ENCODE measurements at places on chromosomes 6 and 20.

GRCh38 chr6:12170351-12171092 lies 119.6 kb upstream of the EDN1 start:
- no peak for DNase-seq

DNA sequence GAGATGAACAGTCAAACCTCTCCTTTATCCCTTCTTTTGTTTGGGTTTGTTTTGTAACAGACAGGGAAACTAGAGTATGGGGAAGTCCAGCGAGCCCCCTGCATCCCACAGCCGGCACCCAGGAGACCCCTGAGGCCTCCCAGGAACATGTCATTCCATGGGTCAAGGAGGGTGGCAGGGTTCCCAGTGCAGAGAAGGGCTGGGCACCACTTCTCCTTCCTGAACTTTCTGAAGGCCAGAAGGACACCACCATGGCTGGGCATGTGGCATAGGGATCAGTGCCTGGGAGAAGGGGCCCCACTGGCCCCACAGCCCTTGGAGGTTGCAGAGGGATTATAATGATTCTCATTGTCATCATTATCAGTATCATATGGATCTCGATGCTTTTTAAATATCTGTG lies 13.9 kb upstream of the CST7 start:
- no peak for DNase-seq

- DNase-seq, result no peak
These were observed 35.5 kb upstream of the TBXT start for GRCh38 chr6:166203003-166203640.

DNA sequence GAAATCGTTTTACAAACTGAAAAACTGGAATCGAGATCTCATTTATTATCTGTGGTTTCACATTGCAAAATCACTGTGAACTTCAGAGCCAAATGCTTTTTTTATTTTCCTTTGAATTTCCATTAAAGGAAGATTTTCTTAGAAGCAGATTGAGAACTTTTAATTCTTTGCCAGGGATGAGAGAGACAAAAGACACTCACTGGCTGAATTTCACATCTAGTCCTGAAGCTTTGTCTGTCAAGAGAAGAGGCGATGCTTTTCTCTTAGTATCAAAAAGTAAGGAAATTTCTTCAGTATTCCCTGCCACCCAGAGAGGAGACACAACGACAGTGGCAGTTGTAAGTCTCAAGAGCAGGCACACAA lies 141.8 kb downstream of the TMEM200A start:
- DNase-seq, result no peak

GRCh38 chr6:6314596-6314995 lies 5.9 kb downstream of the F13A1 start:
- DNase-seq, result no peak

DNA sequence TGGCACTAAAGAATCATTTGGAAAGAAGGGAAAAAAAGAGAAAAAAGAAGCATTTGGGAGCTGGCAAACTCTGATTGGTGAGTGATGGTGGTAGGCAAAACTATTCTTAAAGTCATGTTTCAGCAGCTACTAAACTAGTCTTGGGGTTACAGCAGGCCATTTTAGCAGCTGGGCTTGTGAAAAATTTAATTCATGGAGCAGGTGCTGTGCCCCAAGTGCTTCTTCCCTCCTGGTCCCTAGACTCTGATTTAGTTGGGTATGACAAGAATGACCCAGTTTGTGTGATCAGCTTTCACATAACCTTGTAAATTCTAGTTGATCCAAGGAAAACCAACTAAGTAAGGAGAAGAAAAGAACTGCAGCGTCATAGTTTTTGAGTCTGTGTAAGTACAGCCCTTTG lies 1.1 kb upstream of the ASIP start:
- DNase-seq, result no peak

GRCh38 chr6:132713352-132714134 lies at the start of gene VNN1:
Gene VNN1 (minus strand): TSS chr6:132714055. CDS start chr6:132714035, 20 bp downstream.
- DNase-seq, result no peak

DNA sequence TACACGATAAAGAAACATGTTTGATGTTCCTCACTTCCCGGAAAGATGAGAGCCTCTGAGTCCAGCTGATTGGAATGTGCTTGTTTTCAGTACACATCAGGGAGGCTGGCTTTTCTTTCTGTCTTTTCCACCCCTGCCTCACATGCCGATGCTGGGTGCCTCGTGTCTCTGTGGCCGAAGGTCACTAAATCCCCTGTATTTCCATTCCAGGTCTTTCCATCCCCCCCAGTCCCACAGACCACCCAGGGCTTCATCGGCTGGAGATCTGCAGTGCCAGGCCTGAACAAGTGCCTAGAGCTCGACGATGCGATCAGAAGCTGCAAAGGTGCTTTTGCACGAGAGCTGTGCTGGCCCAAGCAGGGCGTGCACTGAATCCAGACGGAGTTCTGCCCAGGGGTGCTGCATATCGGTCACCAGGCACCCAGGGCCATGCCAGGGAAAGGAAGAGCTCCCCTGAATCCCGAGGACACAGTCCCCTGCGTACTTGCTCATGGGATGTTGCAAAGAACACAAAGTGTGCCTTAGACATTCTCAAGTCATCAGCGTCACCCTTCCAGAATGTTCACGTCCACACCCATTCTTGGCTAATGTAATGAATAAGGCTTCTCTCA lies 67.9 kb downstream of the ANKRD60 start:
- no peak for DNase-seq

DNA sequence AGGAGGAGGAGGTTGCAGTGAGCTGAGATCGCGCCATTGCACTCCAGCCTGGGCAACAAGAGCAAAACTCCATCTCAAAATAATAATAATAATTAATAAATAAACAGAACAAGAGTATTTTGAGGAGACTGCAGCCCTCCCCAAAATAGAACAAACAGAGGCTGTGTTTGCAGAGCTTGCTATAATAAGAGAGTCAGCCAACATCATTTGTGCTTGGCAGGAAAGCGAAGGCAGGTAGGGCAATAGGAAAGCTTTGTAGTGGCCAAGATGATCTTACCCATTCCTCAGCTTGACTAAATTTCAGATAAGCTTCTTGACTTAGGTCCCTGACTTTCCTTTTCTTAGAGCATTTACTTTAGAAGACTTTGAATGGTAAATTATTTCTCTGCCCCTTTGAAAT lies 6.7 kb downstream of the C6orf141 start:
- DNase-seq, result no peak

- DNase-seq, result no peak
These were observed 156.3 kb upstream of the EPHA7 start for GRCh38 chr6:93575495-93576267.

GRCh38 chr6:150966786-150967185 lies 101.3 kb downstream of the MTHFD1L start:
- no peak for DNase-seq

DNA sequence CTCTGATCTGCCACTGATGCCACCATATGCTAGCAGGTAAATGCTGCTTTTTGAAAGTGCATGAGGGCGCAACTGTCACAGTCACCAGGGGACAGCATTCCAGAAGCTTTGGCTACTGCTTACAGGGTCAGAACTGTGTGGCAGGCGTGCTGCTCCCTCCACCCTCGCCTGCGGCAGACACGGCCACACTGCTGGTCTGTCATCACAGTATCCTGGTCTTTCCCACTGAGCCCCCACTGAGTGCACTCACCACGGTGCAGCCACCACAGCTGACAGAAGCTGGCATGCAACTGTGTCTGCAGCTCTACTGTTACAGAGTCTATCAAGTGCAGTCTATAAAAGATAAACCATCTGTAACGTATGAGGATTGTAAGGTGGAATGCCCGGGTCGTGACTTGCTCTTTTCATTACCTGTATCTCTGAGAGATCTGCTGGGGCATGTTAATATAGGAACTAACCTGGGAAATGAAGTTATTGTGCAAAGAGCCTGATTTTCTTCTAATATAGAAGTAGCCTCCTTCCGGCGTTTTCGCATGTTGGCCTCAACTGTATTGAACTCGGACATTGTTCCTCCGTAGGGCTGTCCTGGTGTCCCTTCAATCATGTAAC lies 24.5 kb downstream of the GCLC start:
- DNase-seq, result no peak

- DNase-seq, result no peak
These were observed 95.1 kb downstream of the CD83 start for GRCh38 chr6:14212632-14213031.

- DNase-seq, result no peak
These were observed 88.3 kb downstream of the SASH1 start for GRCh38 chr6:148430897-148431296.

GRCh38 chr20:38085026-38085425 lies 51.5 kb downstream of the RPRD1B start:
- no peak for DNase-seq

GRCh38 chr6:114783083-114783482 lies 440.3 kb upstream of the HS3ST5 start:
- no peak for DNase-seq

DNA sequence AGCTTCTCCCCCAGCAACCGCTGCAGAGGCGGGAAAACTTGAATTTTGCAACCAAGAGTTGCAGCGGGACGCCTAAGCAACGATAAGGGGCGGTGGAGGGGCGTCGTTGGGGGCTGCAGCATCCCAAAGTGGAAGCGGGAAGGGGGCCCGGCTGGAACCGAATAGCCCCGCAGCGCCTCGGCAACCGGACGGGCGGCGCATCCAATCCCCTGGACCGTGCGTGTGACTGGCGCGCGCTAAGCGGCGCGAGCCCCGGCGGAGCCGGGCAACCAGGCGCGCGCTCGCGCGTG lies 670 bp upstream of the PARD6B start:
- DNase-seq, result no peak

- DNase-seq, result no peak
These were observed 60.5 kb downstream of the CD83 start for GRCh38 chr6:14178083-14178445.

DNA sequence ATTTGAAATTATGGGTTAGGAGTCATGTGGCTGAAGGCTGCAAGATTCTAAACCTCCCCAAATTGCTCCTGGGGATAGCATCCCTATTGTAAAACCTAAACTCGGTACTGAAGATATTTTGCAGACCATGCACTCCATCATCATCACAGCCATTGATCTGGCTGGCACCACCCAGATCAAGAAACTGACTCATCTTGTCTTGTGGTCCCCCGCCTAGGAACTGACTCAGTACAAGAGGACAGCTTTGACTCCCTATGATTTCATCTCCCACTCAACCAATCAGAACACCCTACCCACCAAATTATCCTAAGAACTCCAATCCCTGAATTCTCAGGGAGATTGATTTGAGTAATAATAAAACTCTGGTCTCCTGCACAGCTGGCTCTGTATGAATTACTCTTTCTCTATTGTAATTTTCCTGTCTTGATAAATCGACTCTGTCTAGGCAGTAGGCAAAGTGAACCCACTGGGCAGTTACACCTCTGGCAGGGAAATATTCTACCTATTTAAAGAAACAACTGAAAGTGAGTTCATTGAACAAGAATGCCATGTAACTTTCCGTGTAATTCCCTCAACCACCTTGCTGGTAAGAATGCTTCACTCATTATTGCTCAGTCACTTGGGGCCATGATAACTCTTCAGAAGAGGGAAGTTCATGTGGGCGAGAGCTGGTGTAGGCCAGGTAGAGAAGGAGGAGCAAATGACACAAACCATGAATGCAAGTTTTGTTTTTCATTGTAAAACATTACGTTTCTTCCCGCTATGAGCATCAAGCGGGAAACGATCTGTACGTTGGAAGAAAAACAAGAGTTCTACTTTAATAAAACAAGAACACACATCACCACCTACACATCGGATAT lies 602.9 kb upstream of the ARID1B start:
- DNase-seq, result no peak

DNA sequence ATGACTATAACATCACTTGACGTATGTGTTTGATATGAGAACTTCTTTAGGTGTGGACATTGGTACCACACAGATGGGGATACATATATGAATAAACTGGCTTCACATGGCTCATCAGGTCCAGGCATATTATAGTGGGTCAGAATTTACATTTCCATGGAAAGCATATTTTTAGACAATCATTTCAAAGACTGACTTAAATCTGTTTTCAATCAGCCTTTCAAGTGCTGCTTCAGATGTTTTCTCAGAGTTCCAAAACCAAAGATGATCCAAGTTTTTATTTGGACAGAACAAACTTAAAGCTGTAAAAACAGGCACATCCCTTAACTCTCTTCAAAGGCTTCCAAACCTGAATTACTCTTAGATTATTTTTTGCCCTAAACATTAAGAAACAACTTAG lies 88.1 kb downstream of the PRSS35 start:
- no peak for DNase-seq

DNA sequence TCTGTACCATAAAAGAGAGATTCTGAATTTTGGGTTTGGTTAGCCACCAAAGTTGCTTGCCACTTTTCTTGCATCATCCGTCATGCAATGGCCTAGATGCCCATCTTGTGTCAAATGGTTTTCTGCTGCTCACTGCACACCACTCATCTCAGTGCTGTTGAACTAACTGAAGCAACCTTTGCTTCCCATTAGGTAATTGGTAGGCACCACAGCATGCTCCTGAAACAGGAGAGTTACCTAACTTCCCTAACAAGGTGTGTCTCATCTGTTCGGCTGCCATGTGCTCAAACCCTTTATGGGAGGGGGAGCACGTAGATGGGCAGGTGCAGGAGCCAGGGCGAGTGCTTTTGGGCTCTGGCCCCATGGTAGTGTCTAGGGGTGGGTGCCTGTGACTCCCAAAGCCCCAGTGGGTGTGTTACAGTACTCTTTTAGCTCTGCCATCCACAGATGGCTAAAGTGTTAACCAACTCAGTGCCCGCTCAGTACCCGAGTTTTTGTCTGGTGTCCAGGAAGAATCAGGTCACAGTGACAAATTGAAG lies 147.4 kb upstream of the SPACA1 start:
- DNase-seq, result no peak

DNA sequence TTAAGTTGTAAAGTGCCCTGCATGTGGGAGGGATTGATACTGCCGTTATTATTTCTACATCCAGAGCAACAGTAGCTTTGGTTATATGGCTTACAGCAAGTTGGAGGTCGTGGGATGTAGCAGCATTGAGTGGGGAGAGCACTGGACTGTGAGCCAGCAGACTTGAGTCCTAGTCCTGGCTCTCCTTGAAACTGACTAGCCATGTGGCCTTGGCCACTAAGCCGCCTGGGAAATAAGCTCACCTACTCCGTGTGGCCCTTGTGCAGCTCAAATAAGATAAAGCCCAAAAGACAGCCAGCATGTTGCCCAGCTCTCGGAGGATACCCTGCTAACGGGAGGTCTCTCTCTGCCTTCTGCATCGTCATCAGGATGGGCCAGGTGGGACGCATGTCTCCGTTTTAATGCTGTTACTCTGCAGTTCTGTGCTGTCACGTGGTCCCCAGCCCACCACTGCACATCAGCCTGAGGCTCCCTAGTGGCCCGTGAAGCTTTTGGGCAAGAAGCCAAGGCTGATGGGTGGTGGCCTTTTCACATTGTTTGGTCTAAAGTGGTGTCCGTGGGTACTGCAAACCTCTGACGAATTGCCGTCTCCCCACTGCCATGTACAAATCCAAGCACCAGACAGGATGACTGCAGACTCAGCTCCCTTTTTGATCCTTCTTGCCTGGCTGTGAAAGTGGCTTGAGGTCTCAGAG lies 7.9 kb downstream of the EPB41L1 start:
- DNase-seq, result no peak

GRCh38 chr6:129954749-129955431 lies 63.5 kb upstream of the L3MBTL3 start:
- DNase-seq, result no peak

Measured in H4 (cell line).